ENCODE measurements at places on chromosomes 16 and 17.

- no peak for DNase-seq
These were observed 10.1 kb upstream of the MAP2K6 start for GRCh38 chr17:69404399-69404798.

DNA sequence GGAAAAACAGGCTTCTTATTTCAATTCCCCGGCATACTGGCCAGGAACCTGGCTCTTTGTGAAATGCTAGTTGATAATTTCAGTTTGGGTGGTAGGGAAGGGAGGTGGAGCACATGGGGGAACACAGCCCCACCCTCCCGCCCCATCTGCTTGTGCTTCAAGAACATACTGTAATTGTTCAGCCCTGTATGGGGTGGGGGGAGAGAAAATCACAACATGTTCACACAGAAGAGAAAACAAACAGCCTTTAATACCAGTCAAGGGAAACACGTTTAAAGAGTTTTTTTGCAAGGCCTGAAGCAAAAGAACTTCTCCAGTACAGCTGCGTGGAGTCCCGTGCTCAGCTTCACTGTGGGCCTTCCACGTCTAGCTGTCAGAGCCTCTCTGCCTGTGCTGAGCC lies 59.7 kb downstream of the SHISA6 start:
- no peak for DNase-seq

DNA sequence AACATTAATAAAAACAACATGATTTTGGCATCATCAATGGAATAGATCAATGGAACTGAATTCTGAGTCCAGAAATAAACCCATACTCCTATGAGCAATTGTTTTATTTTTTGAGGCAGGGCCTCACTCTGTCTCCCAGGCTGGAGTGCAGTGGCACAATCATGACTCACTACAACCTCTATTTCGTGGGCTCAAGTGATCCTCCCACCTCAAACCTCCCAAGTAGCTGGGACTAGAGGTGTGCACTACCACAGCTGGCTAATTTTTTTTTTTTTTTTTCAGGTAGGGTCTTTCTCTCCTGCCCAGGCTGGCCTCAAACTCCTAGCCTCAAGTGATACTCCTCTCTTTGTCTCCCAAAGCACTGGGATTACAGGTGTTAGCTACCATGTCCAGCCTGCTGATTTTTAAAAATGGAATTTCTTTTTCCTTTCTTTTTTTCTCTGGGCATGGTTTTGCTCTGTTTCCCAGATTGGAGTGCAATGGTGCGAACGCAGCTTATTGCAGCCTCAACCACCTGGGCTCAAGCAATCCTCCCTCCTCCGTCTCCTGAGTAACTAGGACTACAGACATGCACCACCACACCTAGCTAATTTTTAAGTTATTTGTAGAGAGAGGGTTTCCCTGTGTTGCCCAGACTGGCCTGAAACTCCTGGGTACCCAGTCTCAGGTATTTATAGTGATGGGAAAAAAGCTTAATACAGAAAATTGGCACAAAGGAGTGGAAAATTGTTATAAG lies 7.3 kb upstream of the PRDM7 start:
- no peak for DNase-seq

DNA sequence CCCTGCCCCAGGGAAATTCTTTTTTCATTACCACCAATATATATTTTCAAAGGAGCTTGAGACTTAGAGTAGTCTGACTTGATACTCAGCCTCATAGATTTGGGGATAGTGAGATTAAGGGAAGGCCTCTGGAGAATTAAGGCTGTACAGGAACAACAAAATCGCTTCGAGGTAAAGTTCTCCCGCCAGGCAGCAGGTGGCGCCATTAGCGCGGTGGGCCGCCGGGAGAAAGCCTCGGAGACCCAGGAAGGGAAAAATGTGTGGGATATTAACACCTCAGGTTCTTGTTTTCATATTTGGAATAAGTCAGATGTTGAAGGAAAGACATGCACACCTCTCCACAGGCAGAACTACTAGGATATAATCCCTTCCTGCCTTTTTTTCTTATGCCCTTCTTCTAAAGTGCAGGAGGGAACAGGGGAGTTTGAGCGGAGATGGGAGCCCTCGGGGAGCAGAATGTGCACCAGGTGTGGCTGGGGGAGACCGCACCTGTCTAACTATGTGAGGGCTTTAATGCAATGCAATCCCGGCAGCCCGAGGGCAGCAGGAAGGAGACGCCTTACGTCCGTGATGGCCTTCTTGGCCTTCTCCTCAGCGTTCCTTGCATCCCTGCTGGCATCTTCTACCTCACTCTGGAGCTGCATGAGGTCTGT lies 25.9 kb downstream of the MYH3 start:
- no peak for DNase-seq

GRCh38 chr17:40524243-40524965 lies 23.0 kb upstream of the TNS4 start:
- DNase-seq: no peak

DNA sequence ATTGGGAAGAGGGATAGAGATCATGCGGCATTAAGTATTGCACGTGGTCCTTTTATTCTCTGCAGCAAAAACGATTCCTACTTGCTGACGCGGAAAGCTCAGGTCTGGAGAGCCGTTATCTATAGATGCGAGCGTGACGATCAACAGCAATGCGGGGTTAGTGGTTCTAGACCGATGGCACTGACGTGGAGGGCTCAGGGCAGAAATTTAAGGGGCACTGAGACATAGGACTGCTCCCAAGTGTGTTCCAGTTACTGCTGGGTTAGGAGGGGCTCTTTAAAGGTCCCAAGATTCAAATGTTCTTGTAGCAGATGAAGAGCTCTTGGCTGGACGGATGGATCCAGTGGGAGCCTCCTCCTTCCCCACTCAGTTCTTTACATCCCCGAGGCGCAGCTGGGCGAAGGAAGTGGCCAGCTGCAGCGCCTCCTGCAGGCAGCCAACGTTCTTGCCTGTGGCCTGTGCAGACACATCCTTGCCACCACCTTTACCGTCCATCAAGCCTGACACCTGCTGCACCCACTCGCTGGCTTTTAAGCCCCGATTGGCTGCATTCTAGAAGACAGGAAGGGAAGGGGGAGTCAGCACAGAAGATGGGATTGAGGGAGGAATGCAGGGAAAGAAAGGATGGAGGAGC lies 732 bp upstream of the EXOSC6 start:
- no peak for DNase-seq

DNA sequence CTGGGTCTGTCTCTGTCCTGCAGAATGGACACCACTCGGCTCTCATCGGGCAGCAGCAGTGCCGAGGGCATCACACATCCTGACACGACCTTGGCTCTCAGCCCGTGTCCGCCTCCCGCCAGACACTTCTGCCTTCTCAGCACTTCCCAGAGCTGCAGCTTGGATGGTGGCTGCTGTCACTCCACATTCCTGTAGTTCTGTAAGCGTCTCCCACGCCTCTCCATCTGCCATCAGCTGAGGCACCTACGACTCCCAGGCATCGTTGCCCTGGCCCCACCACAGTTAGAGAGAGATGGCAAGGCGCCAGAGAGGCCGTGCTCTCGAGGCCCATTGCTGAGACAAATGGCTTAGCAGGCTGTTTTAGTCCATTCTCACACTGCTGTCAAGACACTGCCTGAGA lies 195.9 kb upstream of the CHMP6 start:
- DNase-seq: no peak

DNA sequence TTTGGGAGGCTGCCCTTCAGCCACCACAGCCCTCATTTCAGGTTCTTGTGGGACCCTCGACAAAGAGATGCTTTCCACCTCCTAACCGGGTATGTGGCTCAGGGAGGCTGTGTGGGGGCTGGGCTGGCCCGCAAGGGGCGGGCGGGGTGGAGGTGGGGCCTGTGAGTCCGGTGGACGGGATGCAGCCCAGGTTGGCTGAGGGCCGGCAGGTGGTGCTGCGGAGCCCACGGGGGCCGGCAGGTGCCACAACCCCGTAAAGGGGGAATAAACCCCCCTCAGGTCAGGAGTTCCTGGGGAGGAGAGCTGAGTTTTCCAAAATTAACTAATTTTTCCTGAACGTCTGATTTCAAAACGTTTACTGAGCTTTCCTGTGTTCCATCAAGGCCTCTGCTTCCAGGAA lies 4.9 kb upstream of the CIAO3 start:
- DNase-seq: no peak

GRCh38 chr17:956905-957304 lies 22.7 kb downstream of the NXN start:
- DNase-seq: no peak

All from hypothalamus (tissue), 51 donors.